Activated CD4-positive, alpha-beta T cell treated with anti-CD3 and anti-CD28 coated beads for 36 hours (primary cell): ENCODE measurements at places on chromosomes 13 and 19. TPM values are rescaled to one million over a fixed set of nuclear protein-coding genes. Genes with fewer than 3 reads are reported as not detected.
A peak's percentile ranks its signal among the peaks of the same experiment; 100 is the strongest.

- H3K4me1 ChIP-seq: no peaks in the 10 kb centered on the region
- peak; percentile 61 for DNase-seq
- no peak overlapping the region for H3K4me3 ChIP-seq
Observed at GRCh38 chr19:34556488-34556887, 74.9 kb downstream of the WTIP start.

The DCAF15 gene
- total RNA-seq: 55.8 TPM

GRCh38 chr19:1805401-1806183 lies 6.5 kb downstream of the ATP8B3 start:
- no peaks in the 10 kb centered on the region for H3K4me1 ChIP-seq
- no peaks in the 10 kb centered on the region for H3K36me3 ChIP-seq
- H3K27ac ChIP-seq: no peak overlapping the region
- H3K27me3 ChIP-seq: no peaks in the 10 kb centered on the region
- no peak for DNase-seq

DNA sequence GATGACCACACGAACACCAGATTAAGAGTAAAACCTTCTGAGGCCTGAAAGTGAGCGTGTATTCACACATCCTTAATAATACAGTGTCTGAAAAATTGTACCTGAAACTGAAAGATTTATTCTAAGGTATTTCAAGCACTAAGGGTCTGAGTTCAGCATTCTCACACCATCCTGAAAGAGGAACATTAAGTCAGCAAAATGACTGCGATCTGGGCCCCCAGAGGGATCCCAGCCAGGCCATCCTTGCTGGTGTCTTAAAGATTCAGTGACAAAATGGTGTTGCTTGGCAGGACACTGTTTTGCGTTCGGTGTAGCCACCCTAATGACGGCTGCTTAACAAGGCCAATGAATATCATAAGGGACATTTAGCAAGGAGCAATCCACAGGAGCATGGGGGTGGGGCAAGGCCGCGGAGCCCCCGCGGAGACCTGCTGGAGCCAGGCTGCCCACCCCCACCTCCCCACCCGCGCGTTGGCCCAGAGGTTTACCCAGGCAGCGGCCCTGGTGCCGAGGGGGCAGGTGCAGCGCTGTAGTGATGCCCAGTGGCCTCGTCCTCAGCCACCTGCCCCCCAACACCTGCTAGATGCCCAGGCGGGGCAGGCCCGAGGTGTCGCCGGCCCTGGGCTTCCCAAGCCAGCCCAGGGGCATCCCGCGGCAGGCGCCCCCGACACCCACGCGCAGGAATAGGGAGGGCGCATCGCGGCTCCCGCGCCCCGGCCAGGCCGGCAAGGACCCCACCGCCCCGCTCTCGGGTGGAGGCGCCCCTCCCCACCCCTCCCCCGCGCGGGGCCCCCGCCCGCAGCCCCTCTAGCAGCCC lies 742 bp downstream of the NALCN start:
- H3K27me3 ChIP-seq: peaks cover 35% of the 10 kb centered on the region
- H3K27ac ChIP-seq: no peak overlapping the region
- no peak for DNase-seq
- no peak overlapping the region for H3K4me3 ChIP-seq

The FLT3LG gene
- 38.6 TPM for total RNA-seq

DNA sequence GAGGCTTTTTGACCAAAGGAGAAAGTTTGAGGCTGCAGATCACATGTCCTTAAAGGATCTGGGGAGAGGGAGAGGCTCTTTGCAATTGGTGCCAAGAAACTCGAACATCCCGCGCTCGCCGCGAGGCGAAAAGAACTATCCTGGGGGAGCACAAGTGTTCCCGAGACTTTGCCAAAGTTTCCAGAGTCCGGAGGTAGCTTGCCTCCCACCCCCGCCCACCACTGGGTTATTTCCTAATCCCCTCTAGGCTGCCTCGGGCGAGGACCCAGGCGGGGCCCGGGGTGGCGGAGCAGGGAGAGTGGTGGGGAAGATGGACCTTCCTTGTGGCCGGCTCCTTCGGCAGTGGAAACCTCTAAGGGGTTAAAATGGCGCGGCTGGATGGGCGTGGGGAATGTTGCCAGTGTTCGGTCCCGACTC lies 114.5 kb downstream of the KCNRG start:
- peak; percentile 13 for DNase-seq
- H3K36me3 ChIP-seq: peaks cover 4% of the 10 kb centered on the region
- no peak overlapping the region for H3K27ac ChIP-seq
- peaks cover 60% of the 10 kb centered on the region for H3K4me1 ChIP-seq
- H3K27me3 ChIP-seq: peaks cover 57% of the 10 kb centered on the region
- peak overlapping the region; percentile 67 for H3K4me3 ChIP-seq
